ENCODE measurements at places on chromosomes 1 and 21.

DNA sequence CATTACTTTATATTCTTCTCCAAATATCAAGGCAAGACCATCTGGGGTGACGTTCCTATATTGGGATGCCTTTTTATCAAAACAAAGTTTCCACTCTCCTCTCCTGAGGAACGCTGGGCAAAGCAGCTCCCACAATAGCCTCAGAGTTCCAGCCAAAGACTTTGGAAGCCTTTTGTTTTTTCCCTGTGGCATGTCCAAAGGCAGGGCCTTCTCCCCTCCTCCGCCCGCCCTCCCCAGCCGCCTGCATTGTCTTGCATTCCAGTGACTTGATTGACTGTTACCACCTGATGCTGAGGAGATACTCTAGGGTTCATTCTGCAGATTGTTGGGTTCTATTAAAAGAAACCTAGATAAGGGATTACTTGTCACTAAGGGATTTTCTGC is 43.5 kb downstream of the PROX1 start:
- no peak for DNase-seq

- no peak for DNase-seq
Observed at GRCh38 chr1:102798718-102799117, 309.6 kb downstream of the COL11A1 start.

DNA sequence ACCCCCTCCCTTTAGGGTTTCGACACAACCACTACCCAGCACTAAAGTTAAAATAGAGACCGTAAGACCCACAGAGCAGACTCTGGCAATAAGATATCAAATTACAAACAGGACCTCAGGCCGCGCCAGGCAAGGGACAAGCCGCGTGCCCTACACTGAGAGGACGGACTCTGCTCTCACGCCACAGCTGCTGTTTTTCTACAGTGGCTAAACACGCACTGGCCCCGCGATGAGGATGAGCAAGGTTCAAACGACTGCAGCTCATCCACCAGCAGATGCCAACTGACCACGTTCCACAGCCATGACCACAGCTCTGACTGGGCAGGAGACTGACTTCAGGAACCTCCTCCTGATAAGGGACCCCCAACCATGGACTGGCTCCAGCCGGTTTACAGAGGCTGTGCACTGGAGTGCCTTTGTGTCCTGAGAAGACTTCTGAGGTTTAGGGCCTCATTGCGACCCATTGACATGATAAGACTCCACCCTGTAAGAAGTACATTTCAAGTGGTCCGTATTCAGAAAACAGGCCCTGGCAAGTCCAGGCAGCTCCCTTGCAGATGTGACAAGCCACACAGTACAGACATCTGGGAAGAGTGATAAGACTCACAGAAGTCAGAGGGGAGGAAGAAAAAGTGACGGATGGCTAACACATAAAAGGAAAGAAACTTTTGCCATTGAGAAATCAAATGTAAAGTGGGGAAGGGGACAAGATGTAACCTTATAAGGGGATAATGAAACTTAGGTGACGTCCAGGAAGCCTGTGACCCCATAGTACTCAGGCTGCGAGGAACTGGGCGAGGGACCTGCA is 1.5 kb upstream of the KRTAP10-6 start:
- no peak for DNase-seq

GRCh38 chr1:9615316-9616063 is 26.8 kb downstream of the TMEM201 start:
- peak; percentile 59 for DNase-seq

DNA sequence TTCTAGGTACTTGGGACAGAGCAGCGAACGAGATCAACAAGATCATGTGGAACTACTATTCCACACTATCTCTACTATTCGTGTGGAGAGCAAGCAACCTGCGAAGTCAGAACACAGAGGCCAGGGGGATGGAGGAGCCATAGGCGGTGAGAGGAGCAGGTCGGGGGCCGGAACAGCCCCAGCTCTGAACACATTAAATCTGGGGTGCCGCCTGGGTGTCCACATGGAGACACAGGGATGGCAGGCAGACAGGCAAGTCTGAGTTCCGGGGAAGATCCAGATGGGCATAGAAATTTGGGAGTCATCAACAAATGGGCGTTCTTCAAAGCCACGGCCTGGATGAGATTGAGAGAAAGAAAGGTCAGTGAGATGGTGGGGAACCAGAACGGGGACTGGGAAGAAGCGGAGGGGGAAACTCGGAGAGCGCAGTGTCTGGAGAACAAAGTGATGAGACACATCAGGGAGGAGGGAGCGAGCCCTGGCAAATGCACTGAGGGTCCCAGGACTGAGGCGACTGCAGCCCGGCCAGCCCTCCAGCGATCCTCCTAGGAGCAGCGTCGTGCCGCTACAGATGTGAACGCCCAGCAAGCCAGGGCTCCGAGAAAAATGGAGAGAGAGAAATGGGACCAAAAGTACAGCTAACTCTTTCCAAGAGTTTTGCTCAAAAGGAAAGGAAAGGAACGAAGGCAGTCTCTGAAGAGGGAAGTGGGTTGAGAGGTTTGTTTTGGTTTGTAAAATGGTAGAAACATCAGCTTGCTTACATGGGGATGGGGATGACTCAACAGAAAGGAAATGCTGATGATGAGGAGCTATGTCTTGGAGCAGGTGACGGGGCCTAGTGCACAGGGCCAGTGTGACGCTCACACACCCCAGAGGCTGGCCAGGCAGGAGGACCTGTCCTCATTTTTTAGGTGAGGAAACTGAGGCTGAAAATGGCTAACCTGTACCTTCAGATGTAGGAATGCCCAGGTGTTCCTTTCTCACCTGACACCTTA is 84.5 kb downstream of the GLIS1 start:
- DNase-seq = no peak

GRCh38 chr1:32990887-32991286 is 26.3 kb upstream of the RNF19B start:
- no peak for DNase-seq

DNA sequence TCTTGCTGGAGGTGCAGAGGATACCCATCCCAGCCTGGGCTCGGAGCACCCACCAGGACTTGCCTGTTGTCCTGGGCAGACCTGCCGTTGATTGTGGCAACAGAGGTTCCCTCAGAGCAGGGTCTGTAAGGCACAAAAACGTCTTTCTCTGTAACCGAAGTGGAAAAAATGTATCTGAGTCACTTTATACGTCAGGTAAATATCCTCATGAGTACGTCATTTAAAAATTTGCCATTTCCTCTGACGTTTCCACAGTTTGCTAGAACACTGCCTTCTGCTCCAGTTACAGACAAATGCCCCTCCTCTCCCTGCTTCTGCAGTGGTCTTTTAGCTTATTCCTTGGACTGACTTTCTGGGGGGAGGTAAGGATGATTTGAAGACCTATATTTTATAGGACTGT is 326.8 kb downstream of the HHAT start:
- no peak for DNase-seq

GRCh38 chr1:31991182-31991581 is 22.5 kb upstream of the KHDRBS1 start:
- no peak for DNase-seq

DNA sequence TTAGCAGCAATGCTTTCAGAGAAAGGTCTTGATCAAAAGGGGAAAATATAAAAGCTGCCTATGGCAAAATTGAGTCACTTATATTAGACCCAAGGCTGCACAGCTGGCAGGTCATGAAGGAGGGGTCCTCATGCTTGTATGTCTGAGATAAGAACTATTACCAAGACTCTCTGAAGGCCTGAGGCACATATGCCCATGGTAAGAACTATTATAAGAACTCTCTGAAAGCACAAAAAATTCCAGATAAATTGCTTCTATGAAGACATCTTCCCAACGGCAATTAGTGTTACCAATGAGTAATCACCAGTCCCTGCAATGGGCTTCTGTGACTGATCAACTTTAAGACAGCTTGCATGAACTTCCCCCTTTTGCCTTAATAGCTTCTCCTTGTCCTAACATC is 42.8 kb upstream of the LRIF1 start:
- no peak for DNase-seq

GRCh38 chr21:35510294-35510693 is 461.2 kb upstream of the RUNX1 start:
- no peak for DNase-seq

DNA sequence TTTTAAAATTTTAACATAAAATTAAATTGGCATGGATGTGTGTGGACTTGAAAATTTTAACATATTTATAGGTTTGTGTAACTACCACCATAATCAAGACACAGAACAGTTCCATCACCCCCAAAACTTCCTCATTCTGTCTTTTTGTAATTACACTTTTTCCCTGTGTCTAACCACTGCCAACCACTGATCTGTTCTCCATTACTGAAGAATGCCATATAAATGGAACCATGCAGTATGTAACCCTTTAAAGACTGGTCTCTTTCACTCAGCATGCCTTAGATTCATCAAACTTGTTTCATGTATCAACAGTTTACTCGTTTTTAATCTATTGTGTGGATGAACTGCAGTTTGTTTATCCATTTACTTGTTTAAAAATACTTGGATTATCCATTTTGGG is 13.0 kb upstream of the AHCYL1 start:
- DNase-seq = no peak

GRCh38 chr1:243407284-243408018 is 151.6 kb downstream of the SDCCAG8 start:
- no peak for DNase-seq

Measured in CD4-positive, alpha-beta T cell treated with Interferon alpha-2 for 1 hour (primary cell).